ENCODE measurements at places on chromosomes 16 and 17. TPM values are rescaled to one million over a fixed set of nuclear protein-coding genes. Genes with fewer than 3 reads are reported as not detected.

DNA sequence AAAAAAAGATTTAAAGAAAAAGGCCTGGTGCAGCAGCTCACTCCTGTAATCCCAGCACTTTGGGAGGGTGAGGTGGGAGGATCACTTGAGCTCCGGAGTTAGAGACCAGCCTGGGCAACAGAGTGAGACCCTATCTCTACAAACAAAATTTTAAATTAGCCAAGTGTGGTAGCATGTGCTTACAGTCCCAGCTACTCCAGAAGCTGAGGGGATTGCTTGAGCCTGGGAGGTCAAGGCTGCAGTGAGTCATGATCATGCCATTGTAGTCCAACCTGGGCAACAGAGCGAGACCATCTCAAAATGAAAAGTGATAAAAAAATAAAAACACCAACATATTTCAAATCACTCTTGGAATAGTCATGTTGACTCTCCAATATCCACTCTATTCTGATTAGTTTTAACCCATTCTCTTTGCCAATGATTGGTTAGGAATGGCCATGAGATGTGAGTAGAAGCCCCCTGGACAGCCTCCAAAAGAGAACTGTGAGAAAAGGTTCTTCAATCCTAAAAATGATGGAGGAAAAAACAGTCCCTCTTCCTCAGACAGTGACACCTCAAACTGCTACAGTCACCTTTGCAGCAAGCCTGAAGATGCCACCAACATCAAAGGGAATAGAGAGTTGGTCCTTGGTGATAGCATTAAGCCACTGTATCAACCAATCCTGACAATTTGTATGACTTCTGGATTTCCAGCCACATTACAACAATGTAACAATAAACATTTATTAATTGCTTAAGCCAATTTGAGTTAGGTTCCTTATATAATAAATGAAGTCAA lies 2.9 kb upstream of the KANSL1 start:
- DNase-seq = no peak

DNA sequence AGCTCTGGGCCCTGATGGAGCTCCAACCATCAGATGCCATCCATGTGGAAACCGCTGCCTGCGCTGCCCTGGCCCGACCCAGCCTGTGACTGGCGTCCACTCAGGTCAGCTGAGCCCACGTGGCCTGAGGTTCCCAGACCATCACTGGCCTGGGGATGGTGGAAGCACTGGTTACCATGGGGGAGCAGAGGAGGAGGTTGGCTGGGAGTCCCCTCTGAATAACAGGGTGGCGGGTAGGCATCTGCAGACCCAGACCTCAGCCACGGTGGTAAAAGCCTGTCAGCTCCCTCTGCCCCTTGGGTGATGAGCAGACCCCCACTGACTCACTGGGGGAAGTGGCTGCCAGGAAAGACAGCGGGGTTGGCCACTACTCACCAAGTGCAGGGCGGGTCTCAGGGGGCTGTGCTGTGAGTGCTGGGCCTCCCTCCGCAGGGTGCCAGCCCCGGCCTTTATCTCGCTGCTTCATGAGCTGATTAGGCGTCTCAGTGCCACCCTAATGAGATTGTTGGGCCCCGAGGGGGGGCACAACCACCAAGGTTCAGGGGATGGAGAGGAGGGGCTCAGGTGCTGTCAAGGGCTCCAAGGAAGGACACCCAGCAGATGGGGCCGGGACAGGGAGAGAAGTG lies at the start of gene PDE6G:
TSS of gene PDE6G (minus strand) at position 425 of the 626 bp plus-strand sequence. CDS start 3,237 bp downstream, outside the sequence.
- DNase-seq = no peak

Gene TP53TG3B
- total RNA-seq = not detected

DNA sequence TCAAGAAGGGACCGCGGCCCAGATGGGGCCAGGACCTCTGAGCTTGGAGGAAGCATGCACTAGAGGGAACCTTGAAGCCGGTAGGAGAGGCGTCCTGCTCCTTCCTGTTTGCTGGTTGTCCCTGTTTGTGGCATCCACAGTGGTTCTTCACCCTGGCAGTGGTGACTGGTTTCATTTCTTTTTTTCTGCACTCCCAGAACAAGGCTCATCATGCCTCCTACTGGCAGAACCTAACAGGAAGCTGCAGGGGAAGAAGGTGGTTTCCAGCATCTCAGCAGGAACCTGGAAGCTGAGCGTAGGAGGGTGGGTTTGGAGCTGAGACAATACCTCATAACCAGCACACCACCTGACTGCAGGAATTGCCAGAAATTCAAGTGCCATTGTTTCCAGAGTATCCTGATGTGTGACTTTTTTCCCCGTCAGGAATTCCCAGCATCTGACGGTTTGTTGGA lies 5.8 kb downstream of the TMEM231 start:
- peak; percentile 68 for DNase-seq

Gene VPS9D1
- total RNA-seq = 17.9 TPM

GRCh38 chr16:21274172-21274726 lies 3.8 kb downstream of the CRYM start:
- DNase-seq = no peak

GRCh38 chr16:63289834-63290460 lies 1253.7 kb upstream of the CDH8 start:
- no peak for DNase-seq

Gene NAGS
- 0.80 TPM for total RNA-seq

DNA sequence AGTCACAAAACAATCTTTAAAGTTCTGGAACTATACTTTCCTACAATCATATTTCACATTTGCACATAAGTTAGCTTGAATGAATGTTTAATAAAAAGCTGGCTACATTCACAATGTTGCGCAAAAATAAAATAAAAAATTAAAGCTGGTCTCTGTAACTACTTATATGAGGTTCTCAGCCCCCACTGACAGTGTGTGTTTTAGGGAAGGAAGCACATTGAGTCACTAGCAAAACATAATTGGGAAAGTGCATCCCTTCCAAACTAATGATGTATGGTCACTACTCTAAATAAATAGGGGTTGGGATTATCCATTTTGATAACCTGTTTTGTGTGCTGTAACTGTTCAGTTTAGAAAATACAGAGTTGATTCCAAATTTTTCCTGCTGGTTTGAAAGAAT lies 251.9 kb downstream of the IRX3 start:
- no peak for DNase-seq

DNA sequence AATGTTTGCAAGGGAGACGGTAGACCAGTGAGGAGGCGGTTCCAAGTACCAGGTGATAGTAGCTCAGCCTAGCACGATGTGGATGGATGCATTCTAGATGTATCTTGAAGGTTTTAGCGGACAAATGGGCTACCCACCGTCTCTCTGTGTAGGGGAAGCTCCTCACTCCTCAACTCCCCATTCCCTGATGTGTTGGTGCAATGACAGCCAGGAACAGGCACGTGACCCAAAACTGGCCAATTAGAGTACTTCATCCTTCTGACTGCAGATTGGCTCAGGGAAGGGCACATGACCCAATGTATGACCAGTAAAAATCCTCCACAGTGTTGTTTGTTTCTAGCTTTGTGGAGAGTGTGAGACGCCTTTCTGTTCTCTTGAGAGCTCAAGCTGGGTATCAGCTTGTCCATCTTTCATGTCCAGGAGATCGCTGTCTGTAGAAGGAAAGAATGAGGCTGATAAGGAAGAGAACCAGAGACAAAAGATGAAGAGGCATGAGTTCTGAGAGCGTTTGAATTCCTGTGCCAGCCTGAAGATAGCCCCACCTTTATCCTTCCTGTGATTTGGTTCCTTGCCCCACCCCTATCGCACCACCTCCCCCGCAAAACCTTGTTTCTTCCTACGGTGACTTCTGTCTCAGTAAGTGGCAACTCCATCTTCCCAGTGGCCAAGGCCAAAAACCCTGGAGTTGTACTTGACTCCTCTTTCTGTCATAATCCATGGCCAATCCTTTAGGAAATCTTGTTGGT lies 2.3 kb upstream of the BORCS6 start:
- DNase-seq = no peak

DNA sequence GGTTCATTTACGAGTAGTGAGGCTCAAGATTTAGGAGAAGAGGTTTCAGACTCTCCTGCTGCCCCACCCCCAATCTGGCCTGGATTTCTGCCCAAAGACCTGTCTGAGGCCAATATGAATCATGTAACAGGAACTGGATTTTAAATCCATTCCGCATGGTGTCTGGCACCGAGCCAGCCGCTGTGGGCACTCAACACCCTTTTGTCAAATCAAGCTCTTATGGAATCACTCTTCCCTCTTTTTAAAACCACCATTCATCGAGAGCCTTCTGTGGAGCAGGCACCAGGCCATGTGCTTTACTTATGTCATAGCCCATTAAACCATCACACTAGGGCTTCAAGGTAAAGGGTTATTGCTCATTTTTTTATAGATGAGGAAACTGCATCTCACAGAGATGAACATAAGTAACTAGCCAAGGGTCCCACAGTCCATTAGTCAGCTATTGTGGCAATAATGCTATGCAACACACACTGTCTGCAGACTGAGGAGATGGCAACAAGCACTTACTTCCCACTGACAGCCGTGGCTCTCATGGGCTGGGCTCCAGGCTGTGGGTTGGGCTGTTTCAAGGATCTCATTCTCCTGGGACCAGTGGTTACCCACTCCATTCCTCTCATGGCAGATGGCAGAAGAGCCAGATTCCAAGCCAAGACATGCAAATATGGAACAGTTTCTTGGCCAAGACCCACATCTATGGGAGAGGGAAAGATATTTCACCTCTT lies 93.6 kb downstream of the WSCD1 start:
- DNase-seq = peak; percentile 87

Gene GNG13
- total RNA-seq = not detected

DNA sequence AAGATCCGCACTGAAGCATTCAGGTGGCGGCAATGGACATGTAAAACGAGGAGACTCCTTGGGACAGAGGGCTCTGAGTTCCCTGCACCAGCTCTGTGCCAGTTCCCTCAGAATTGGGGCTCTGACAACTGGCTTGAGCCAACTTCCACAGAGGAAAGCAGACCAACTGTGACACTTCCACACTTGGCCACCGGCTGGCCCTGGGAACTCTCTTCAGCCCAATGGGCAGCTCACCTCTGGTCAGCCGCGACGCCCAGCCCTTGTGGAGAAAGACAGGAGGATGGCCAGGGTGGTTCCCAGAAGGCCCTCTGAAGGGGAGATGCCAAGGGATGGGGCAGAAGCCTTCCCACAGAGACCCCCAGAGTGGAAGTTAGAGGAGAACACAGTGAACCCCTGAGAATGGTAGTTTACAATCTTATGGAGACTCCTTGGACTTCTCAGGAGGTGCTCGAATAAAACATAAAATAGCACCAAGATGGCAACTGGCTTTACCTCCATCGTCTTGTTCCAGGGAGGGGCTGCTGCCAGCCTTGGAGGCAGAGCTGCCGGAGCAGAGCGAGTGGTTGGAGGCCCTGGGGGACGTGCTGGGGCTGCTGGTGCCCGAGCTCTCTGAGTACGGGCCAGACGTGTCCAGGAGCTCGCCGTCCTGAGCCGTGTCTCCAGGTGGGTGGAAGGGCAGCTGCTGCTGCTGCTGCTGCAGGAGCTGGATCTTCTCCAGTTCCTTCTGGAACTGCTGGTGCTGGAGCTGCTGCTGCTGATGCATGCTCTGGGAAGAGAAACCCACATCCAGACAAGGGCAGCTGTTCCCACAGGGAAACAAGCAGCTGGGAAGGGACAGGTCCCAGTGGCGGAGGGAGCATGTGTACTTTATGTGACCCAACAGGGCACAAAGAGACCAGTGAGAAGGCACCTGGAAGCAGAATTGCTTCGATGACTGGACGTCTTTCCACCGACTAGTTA lies 35.0 kb upstream of the ICAM2 start:
- DNase-seq = no peak

Gene CLEC18A
- total RNA-seq = 0.61 TPM

Gene RUNDC3A
- total RNA-seq = 0.13 TPM

- peak; percentile 99 for DNase-seq
Measured at GRCh38 chr16:81006813-81007695, at the start of the genes CENPN and CMC2. CENPN (plus strand) TSS chr16:81007214; CDS start chr16:81011940, 4,726 bp downstream. CMC2 (minus strand) TSS chr16:81006885; CDS start chr16:80997394, 9,491 bp downstream.

- DNase-seq = no peak
Measured at GRCh38 chr17:75265614-75266315, 4.1 kb downstream of the MRPS7 start.

DNA sequence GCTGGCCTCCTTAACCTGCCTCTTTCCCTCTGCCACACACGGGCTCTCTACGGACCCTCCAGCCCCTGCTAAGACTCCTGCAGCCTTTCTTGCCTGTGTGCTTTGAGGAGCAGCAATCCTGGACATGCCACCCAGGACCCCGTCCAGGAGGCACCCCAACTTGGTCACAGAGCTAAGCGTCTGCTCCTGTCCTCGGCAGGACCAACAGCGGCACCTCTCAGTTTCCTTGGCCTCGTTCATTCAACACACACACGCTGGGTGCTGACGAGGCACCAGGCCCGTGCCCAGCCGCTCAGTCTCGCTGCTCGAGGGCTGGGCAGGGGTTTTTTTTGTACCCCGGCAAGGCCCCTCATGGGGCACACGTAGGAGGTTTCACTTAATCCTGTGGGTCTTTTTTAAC lies 15.2 kb downstream of the RPH3AL start:
- no peak for DNase-seq

DNA sequence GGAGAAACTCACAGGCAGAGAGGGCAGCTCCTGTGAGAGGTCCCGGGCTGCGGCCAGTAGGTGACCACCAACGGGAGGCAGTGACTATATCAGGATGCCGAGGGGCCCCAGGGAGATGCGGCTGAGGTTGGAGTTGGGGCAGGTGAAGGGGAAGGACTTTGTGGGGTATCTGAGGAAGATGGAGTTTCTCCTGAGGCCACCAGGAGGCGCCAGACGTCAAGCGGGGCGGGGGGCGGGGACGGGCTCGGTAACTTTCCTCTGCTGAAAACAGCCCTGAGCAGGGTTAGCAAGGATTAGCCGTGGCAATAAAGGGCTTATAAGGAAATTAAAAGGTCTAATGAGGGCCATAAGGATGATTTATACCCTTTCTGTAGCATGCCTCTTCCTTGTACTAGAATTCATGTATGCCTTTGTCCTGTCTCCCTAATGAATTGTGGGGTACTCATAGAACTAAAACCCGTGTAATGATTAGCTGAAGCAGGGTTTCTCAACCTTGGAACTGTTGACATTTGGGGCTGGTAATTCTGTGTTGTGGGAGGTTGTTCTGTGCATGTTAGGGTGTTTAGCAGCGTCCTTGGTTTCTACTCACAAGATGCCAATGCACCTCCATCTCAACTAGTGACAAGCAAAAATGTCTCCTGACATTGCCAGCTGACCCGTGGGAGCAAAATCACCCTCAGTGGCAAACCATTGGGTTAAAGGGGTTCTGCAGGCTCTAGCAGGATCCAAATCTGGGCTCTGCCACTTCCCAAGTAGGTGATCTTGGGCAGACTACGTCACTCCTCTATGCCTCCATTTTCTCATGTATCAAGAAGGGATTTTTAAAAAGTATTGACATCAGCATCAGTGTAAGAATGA lies 74.8 kb upstream of the GRIN2A start:
- DNase-seq = no peak
